ENCODE measurements at places on chromosomes 16 and 17.

DNA sequence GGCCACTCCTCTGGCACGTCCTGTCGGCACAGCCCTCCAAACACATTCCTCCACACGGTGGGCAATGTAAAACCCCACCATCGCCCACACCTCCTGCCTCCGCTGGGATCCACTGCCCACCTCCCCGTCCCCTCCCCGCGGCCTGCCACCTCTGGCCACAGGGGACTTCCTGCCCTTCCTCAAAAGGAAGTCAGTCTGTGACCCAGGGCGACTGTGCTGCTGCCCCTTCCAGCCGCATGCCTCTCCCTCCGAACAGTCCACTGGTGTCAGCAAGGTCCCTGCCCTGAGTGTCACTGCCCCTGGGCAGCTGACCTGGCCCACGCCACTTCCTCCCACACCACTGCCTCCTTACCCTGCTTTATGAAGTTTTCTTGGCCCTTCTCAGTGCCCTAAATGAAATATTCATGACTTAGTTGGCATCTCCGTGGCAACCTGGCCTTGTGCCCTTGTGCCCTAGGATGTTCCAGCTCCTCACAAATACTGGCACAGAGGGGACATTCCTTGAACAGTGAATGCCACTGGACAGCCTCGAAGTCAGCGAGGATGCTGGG, 2.0 kb downstream of the PLD6 start:
- DNase-seq = no peak

GRCh38 chr16:17511340-17511739, 40.6 kb upstream of the XYLT1 start:
- no peak for DNase-seq

- no peak for DNase-seq
Measured at GRCh38 chr17:29710891-29711418, 88.2 kb upstream of the CORO6 start.

DNA sequence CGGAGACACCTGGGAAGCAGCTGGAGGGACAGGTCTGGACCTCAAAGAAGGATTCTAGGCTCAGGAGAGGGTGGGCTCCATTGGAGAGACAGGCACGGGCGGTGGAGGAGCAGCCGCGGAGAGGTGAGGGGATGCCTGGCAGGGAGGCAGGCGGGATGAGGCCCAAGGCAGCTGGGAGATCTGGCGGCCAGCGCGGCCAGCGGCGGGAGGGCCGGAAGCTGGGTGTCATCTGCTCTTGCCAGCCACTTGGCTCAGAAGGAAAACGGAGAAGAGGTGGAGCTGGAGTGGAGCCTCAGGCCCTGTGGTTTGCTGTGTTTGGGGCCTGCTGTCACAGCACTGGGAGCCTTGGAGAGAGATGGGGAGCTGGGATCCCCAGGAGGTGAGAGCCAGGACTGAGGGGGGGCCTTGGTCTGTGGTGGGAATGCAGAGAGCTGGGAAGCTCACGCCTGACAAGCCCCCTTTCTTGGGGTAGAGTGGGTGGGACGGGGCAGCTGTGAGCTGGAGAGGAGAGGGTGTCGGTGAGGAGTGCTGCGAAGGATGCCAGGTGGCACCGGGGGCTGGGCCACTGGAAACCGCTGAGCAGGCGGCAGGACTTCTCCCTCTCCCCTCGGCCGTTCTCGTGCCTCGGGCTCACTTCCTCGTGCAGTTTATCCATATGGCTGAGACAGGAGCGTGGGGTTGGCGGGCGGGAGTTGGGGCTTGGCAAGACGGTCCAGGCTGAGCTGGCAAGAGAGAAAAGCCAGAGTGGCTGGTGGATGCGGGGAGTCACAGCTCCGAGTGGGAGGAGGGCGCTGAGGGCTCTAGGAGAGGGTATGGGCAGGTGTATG, 8.0 kb downstream of the TBC1D24 start:
- no peak for DNase-seq

DNA sequence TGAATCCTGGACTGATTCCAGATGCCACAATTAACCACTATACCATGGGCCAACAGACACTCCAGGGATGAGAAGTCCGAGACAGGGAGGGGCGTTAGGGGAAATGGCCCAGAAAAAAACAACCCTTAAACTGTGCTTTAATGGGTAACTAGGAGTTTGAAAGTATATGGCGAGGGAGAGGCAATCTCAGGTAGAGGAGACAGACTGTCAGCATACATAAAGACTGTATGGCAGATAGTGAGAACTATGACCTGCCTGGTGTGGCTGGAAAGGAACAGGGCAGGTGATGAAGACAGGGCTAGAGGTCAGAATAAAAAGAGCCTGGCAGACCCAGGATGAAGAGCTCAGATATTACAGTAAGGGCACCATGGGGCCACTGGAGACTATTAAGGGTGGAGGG, 8.1 kb downstream of the ZZEF1 start:
- DNase-seq = no peak

- DNase-seq = no peak
Measured at GRCh38 chr16:71353736-71354135, 4.8 kb upstream of the CALB2 start.

- no peak for DNase-seq
Measured at GRCh38 chr17:29682054-29682453, 59.3 kb upstream of the CORO6 start.

- DNase-seq = no peak
Measured at GRCh38 chr17:61289408-61290385, 109.9 kb upstream of the TBX2 start.

DNA sequence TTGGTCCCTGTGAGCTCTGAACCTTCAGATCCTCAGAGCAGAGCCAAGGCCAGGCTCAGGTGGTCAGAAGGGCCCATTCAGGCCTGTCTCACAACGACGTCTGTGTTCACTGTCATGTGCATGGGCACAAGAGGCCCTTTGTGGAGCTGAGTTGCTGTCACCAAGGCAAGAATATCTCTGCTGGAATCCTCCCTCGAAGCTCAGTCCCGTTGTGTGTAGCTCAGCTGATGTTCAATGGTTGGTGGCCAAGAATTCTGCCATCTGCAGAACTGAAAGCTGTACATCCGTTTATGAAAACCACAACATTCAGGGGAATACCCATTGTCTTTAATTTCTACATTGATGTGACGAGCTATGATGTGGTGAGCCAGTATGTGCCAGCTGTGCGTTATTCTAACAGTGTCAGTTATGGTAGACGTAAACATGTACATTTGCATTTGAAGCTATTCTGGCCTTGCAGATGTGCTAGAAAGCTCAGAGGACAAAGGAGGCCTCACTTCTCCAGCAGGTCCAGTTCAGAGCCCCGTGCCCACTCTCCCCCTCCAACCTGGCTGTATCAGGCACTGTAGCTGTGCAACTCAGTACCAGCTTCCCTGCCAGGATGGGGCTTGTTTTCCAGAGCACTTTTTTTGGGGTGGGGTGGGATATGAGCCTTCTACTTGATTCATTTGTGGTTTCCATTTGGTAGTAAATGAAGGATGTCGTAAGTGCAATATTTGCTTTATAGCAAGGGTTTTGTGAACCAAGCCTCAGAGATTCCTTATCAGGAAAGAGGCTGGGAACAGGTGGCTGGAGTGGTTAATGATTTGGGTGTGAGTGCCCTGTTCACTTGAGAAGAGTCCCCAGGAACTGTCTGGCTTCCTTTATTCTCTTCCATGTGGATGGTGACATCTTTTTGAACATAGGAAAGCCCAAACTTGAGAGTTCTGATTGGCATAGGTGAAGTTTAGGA, 56.1 kb downstream of the B9D1 start:
- DNase-seq = no peak

- no peak for DNase-seq
Measured at GRCh38 chr17:37301288-37301687, 74.5 kb upstream of the C17orf78 start.

DNA sequence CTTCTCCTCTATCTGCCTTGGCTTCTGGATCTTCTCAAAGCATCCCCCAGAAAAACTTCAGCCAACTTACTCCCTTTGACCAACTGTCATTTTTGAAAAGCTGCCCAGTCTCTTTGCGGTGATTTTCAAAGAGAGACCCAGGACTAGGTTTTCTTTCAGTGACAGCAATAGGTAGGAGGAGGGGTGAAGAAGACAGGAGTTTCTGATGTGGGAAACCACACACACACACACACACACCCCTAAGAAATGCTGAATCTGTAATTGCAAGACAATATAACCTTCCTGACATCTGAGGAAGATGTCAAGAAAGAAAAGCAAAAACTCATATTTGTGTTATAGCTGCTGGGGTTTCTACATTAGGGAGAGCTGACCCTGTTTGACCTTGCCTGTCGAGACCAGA, 5.2 kb downstream of the FAM20A start:
- no peak for DNase-seq

- DNase-seq = peak; percentile 78
Measured at GRCh38 chr16:67246081-67246755, 1.1 kb downstream of the FHOD1 start.

- DNase-seq = peak; percentile 30
Measured at GRCh38 chr17:58991718-58992331, 114.9 kb downstream of the TRIM37 start.

- peak; percentile 68 for DNase-seq
Measured at GRCh38 chr17:30336369-30337171, 2.7 kb upstream of the TMIGD1 start.

DNA sequence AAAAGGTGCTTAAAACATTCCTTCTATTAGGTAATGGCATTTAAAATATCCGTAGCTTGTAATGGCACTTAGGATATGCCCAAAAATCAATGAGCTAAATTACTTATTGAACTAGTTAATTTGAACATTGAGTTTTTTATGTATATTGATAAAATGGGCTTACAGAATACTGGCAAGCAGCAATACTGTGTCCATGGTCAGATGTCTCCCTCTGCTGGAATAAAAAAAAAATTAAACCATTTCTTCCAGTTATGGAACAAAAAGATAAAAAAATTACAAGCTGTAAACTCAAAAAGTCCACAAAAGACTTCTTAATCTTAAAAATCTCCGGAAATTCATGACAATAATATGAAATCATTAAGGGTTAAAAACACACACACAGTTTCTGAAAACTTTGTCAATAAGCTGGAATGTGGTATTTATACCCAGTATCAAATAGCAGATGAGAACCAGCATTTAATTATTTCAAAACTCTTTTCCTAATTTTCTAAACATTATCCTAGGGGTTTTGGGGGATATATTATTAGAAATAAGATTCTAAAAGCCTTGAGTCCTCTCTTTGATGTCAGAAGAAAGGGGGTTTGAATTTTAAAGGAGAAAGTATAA, 21.5 kb upstream of the PSMD7 start:
- DNase-seq = no peak

- DNase-seq = no peak
Measured at GRCh38 chr16:67407788-67408452, 8.4 kb downstream of the ZDHHC1 start.

- no peak for DNase-seq
Measured at GRCh38 chr16:31267332-31268032, 7.7 kb downstream of the ITGAM start.

- DNase-seq = no peak
Measured at GRCh38 chr17:6903326-6903900, 71.9 kb upstream of the TEKT1 start.

GRCh38 chr16:85049706-85050305, 22.2 kb downstream of the KIAA0513 start:
- DNase-seq = no peak

DNA sequence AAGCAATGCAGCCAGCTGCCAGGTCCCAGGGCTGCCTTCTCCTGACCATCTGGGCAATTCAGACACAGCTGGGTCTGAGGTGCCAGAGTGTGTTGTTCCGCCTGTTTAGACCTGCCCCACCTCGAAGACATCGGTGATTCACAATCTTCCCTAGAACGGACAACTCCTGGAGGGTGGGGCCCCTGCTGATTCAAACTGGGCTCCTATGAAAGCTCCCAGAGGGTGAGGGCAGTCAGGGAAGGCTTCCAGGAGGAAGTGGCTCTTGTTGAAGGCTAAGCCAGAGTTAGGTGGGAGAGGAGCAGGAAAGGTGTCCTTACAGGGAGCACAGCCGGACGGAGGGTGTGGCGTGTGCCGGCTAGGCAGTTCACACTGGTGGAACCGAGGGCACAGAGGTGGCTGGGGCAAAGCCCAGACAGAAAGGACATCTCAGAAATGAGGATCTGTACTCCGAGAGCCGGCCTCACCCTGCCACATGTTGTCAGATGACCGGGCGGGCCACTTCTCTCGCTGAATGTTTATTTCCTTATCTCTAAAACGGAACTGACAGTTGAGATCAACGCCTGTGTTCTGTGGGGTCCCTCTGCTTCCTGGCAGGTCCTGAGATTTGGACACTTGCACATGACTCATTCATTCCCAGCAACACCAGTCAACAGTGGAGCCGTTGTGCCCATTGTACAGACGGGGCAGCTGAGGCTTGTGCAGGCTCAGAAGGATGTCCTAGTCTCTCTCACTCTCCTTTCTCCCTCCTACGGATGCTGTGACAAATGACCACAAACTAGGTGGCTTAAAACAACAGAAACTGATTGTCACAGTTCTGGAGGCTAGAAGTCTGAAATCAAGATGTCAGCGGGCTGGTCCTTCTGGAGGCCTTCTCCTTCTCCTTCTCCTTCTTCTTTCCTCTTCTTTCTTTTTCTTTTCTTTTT, 26.9 kb upstream of the LITAF start:
- DNase-seq = peak; percentile 52

DNA sequence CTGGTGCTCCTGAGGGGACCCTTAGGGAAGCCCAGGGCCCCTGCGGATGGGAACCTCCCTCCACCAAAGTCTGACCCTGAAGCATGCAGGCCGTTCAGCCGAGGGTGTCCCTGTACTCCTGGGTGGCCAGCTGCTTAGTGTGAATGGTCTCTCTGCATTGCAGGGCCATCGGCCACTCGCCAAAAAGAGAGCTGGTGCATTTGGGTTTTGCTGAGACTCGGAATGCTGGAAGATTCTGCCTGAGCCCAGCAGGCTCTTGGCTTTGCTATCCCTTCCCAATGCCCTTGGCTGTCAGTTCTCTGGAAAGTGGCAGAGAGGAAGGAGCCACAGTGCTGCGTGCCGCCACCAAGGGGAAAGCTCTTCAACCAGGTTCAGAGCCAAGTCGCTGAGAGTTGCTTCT, 2.8 kb downstream of the MEOX1 start:
- DNase-seq = no peak

GRCh38 chr16:50696575-50697420, 3.4 kb downstream of the NOD2 start:
- peak; percentile 76 for DNase-seq

- no peak for DNase-seq
Measured at GRCh38 chr16:54199487-54200160, 87.0 kb downstream of the IRX3 start.

DNA sequence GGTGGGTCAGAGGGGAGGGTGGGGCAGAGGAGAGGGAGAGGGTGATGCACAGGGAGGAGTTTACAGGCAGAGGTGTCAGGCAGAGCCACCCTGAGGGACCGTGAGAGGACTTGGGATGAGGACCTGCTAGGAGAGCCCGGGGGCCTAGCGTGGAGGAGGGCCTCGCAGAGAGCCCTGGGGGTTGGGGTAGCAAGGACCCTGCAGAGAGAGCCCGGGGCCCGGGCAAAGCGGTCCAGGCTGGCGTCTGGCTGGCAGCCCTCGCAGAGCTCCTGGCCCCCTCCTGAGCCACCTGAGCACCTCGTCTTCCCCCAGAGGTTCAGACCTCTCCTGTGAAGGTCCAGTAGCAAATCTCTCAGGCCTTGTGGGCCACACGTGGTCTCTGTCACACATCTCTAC, 42.0 kb upstream of the ZNF469 start:
- no peak for DNase-seq

DNA sequence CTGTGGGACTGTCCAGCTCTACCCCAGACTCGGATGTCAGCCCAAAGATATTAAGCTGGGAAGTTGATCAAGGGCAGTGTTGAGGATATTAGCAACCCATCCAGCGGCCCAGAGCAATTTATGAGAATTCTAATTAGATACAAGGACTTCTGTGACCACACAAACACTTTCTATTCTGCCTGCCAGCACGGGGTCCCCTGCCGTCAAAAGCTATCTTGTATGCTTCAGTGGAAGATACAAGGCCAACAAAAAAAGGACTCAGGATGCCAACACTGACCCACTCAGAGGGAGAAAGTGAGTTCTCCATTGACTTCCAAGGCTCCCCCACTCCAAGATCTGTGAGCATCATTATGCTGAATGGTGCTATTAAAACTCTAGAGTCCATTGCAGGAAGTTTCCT, 390.7 kb downstream of the GRIN2A start:
- no peak for DNase-seq

All from stimulated activated CD8-positive, alpha-beta memory T cell treated with anti-CD3 and anti-CD28 coated beads, Interleukin-4, amount 100 ng/mL, for 48 hours (primary cell).